ENCODE measurements at places on chromosomes 1 and 21.

- no peak for DNase-seq
These were observed 596 bp downstream of the PADI4 start for GRCh38 chr1:17308593-17308992.

DNA sequence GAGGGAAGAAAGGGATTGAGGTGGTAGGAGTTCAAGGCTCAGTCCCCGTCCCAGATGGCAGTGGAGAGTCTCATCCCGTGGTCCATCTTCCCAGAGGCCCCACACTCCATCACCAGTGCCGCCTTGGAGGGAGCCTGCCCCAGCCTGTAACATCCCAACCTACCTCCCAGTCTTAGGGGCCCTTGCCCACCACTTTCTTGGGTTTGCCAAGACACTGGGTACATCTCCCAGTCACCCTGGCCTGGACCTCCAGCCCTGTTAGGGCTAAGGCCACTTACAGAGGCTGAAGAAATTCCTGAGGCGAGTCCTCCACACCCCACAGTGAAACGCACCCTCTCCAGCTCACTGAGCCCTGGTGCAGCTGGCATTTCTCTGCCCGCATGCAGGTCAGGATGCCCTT, 3.3 kb downstream of the TMEM200B start:
- no peak for DNase-seq

- no peak for DNase-seq
These were observed 35.3 kb downstream of the RGS8 start for GRCh38 chr1:182649041-182649440.

GRCh38 chr1:97986041-97987005, 65.5 kb upstream of the DPYD start:
- no peak for DNase-seq

GRCh38 chr1:212692774-212693644, 6.6 kb downstream of the BATF3 start:
- DNase-seq, result no peak

DNA sequence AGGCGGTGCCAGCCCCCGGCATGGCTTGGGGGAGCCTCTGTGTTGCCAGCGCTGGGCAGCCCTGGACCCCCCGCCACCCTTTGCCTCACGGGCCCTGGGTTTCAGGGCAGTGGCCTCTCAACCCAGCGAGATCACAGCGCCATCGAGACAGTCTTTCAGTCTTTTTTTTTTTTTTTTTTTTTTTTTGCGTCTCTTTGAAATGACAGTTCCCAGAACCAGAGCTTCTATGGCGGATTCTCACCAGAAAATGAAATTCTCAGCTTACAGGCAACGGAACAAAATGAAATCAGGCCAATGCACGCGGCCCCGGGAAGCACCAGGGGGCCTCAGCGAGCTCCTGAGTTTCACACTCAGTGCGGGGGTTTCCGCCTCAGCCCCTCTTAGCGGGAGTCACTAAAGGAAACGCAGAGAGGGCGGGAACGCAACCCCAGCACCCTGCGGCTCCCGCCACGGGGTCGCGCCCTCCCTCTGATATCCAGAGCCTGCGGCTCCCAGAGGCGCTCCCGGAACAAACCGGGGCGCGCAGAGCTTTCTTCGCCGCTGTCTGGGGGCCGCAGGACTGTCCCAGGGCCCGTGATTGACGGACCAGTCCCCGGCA, 8.0 kb upstream of the COL6A1 start:
- DNase-seq, result peak; percentile 72

DNA sequence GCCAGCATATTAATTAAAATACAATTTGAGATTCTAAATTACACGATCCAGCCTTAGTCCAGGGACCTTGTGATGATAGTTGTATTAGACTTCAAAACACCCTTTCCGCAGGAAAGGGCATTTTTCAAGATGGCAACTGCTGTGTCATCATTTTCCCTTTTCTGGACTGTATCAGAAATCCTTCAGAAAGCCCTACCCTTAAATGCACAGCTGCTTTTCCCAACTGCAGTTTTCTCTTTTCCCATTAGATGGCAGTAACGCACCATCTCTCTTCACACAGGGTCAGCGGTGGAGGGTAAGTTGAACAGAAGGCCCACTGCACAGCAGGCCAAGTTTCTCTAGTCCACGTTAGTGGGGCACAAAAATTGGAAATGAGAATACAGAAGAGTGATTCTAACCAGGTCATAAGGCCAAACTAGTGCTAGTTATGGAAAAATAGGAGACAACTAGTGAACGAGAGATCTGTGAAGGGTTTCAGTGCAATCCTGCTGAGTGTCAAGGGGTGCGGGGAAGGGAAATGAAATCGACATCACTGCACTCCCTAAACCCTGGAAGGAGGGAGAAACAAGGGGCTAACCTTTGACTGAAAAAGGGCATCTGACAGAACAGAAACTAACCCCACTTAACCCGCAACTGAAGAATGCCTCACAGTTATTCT, 22.1 kb upstream of the TDRD10 start:
- DNase-seq, result peak; percentile 74

GRCh38 chr1:7535934-7536878, 234.9 kb upstream of the VAMP3 start:
- DNase-seq, result no peak

GRCh38 chr1:107473065-107473464, 332.2 kb downstream of the NTNG1 start:
- DNase-seq, result no peak

DNA sequence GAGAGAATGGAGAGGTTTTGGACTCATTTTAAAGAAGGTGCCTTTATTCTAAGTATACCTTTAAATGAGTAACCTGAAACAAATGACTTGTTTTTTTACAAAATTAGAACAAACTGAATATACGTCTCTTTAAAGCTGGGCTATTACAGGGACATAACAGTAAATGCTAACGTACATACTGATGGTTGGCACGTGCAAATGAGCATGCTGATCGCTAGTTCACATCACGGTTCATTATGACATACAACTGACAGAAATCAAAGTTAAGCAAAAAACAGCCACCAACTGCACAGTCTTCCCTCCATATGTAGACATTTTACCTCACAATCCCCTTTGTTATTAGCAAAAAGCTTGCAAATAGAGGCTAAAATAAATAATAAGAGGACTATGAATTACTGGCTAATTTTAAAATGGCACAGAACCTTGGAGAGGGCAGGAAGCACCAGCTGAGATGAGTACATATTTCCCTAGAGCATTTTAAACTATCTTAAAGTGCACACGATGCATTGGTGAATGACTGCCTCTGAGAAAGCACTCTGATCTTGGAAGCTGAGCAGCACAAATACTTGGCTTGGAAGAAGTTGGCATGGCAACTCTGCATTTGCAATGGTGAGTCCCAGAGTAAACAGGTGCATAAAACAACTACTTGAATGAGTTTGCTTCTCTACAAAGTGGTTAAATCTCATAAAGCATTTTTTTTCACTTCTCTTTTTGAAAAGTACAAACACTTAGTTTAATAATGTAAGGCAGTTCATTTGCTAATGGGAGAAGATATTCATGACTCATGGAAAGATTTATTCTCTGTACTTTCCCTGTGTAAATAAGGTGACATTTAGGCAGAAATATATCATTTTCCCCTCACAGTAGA, 204.7 kb downstream of the LHX8 start:
- no peak for DNase-seq
